Stimulated activated CD4-positive, alpha-beta T cell treated with anti-CD3 and anti-CD28 coated beads, Interleukin-4, amount 100 ng/mL, for 4 hours (primary cell): ENCODE measurements at places on chromosomes 6 and 20.

GRCh38 chr6:67252663-67253062 is 1382.4 kb upstream of the ADGRB3 start:
- DNase-seq = no peak

- DNase-seq = no peak
These were observed 447.2 kb downstream of the FRK start for GRCh38 chr6:115613488-115613887.

DNA sequence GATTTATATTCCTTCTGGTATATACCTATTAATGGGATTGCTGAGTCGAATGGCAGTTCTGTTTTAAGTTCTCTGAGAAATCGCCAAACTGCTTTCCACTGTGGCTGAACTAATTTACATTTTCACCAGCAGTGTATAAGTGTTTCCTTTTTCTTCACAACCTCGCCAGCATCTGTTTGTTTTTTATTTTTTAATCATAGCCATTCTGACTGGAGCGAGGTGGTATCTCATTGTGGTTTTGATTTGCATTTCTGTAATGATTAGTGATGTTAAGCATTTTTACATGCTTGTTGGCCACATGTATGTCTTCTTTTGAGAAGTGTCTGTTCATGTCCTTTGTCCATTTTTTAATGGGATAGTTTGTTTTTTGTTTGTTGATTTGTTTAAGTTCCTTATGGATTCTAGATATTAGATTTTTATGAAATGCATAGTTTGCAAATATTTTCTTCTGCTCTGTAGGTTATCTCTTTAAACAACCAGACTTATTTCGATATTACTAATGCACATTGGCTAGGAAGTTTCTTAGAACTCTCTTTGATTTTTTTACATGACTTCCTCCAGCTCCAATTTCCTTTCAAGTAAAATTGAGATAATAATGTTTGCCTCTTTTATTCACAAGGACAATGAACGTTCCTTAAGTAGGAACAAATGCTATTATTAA is 12.2 kb upstream of the VNN1 start:
- no peak for DNase-seq

DNA sequence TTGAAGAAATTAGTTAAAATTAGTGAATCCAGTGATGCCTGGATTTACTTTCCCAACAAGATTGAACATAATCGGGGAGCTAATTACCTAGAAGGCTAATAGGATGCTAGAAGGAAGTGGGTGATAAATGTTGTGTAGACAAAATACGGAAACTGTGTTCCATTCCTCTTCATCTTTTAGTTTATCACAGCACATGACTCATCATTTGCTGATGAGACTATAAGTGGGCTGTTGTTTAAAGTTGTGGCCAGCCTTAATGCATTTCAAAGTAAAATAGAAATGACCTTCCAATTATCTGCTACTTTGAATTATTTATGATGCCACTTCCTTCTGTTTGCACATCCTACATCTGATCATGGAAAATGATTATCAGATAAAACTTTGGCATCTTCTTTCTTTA is 43.4 kb downstream of the OGFRL1 start:
- no peak for DNase-seq

DNA sequence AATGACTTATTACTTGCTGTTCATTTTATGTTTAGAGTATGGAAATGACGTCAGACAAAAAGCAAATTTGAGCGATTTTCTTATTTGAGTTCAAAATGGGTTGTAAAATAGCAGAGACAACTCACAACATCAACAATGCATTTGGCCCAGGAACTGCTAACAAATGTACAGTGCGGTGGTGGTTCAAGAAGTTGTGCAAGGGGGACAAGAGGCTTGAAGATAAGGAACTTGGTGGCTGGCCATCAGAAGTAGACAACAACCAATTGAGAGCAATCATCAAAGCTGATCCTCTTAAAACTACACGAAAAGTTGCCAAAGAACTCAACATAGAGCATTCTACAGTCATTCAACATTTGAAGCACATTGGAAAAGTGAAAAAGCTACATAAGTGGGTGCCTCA is 43.8 kb downstream of the REV3L start:
- DNase-seq = no peak

DNA sequence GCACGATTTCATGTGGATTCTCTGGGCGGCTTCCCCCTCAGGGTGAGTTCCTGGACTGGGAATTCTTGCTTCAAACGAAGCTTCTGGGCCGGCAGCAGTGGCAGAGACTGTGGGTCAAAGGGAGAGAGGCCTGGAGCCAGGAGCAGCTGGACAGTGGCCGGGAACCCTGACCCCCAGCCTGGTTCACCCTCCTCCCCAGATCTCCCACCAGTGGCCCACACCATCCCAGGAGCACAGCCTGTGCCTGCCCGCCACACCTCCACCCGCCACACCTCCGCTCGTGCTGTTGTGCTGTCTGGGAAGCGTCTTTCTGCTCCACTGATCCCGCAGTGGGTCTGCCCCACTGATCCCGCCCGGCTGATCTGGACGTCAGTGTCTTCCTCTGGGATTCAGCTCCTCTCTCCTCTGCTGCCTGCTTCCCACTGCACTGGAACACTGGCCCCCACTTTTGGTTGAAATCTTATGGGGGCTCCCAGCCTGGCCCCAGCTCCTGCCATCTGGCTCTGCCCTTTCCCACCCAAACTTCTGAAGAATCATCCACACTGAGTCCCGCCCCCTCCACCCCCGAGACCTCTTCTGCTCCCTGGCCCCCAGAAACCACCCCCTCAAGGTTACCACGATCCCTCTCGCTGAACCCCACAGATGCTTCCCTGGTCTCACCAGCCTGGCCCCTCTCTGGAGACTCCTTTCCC is 9.8 kb downstream of the ZBP1 start:
- no peak for DNase-seq
